ENCODE measurements at places on chromosomes 11 and 22.

DNA sequence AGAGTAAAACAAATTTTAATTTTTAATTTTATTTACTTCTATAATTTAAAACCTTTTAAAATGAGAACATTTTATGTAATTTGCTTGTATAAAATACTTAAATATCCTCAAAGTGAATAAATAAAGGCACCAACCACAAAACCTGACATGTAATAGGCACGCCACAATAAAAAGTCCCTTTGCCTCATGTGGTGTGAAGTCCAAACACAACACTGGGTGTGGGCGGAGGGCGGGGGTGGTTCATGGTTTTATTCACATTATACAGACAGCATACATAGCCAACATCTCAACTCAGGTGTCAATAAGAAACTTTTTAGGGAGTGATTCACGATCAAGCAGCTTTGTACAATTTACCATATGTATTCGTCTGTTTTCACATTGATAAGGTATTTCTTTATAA lies 107.9 kb downstream of the ANO3 start:
- no peak for DNase-seq

- no peak for DNase-seq
Measured at GRCh38 chr11:2701230-2701629, 1.4 kb upstream of the KCNQ1OT1 start.

GRCh38 chr11:109123816-109124787 lies 297.9 kb upstream of the C11orf87 start:
- no peak for DNase-seq

DNA sequence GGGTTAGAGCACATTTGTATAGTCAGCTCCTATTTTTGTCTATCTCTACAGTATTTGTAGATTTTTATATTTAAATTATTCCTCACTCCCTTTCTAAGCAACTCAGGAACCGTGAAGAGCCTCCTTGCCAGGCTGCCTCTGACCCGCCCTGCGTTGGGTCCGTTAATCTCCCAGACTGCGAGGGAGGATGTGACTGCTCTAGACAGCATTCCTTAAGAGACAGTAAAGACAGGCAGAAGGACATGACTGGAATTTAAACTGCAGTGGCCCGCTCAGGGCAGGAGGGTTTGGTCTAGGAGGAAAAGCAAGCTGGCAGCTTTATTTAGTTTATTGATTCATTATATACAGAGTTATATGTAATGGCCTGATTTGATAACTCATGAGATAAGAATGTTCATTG lies 413.7 kb downstream of the TMEM135 start:
- no peak for DNase-seq

- DNase-seq, result no peak
Measured at GRCh38 chr22:41300661-41301060, 664 bp upstream of the ZC3H7B start.

- no peak for DNase-seq
Measured at GRCh38 chr22:27224485-27225374, 567.3 kb downstream of the MIAT start.

DNA sequence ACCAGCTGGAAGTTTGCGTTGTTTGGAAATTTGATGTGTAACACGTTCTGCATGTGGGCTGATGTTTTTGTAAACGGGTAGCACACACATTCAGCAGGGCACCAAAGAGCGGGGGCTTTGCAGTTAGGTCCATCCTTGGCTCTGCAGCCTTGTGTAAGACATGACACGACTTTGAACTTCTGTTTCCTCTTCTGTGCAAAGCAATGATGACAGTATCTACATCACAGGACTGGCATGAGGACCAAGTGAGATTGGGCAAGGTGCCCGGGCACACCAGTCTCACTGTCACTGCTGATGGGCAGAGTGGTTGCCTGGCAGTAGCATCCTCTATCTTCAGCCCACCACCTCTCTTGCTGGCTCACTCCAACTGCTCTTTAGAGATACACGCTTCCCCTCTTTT lies 3.3 kb downstream of the TCN2 start:
- DNase-seq, result no peak

GRCh38 chr22:41311487-41311886 lies 10.2 kb downstream of the ZC3H7B start:
- DNase-seq, result no peak

- DNase-seq, result no peak
Measured at GRCh38 chr11:11207428-11207827, 145.6 kb downstream of the CSNK2A3 start.

DNA sequence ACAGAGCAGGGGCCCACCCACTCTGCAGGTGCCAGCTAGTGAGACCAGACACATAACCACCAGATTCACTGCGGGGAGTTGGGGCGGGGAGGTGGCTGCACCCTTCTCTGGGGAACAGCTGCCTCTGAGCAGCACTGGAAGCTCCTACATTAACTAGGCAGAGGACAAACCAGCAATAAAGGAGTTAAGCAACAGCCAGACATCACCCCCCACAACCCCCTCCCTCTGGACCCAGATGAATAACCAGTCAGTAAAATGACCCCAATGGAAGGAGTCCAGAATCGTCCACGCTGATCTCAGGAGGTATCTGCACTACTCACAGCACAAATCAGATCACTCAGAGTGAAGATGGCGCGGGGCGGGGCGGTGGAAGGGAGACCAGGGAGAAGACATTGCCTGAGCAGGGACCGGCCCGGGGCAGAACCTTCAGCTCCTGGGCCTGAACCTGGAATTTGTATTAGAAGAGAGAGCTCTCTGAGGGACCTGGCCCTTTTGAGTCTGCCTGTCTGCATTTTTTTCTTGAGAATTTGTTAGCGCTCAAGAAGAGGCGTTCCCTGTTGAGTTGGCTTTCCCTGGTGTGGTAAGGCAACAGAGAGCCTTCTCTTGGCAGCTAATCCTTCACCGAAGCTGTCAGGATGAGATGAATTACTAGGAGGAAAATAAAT lies 125.5 kb upstream of the NCAM1 start:
- no peak for DNase-seq

DNA sequence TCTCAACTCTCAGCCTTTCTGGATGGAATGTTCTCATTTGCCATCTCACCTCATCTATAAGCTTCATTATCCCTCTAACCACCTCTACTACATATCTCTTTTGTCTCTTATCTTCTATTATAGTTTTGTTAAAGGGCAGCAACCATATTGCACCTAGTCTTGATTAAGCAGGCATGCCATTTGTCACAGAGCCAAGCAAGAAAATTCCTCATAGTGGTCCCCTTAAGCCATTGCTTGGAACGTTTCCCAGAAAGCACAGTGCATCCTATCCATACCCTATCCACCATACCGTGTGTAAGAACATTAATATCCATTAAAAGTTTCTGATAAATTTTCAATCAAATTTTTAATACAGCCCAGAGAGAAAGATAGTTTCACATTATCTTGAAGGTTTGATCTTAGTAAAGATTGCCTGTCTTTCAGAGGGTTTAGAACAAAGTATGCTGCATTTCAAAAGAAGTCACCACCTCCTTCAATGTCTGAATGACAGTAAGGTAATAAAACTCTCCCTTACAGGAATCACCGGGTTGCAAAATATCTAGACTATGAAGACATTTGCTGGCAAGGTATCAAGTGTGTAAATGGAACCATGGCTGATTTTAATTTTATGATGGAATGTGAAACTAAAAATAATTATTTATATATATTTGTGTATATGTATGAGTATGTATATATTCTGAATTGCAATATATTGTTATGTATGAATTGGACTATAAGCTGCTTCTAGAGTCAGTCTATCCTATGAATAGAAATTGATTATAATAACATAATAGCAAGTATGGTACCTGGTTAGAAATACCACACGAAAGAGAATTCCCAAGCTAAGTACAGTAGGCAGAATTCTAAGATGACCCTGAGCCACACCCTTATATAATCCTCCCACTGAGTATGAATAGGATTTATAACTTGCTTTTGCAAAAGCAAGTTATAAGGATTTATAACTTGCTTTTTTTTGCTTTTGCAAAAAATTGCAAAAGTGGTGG lies 1296.3 kb downstream of the LRRC4C start:
- DNase-seq, result no peak

GRCh38 chr11:32884770-32885384 lies 7.7 kb upstream of the QSER1 start:
- no peak for DNase-seq

DNA sequence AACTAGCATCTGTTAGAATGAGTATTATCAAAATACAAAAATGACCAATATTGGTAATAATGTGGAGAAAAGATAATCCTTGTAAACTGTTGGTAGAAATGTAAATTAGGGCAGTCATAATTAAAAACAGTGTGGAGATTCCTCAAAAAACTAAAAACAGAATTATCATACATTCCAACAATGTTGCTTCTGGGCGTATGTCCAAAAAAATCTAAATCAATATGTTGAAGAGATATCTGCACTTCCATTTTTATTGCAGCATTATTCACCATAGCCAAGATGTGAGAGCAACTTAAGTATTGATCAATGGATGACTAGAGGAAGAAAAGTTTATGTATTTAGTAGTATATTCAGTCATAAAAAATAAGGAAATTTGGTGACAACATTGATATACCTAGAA lies 59.8 kb upstream of the OR9G4 start:
- DNase-seq, result no peak

DNA sequence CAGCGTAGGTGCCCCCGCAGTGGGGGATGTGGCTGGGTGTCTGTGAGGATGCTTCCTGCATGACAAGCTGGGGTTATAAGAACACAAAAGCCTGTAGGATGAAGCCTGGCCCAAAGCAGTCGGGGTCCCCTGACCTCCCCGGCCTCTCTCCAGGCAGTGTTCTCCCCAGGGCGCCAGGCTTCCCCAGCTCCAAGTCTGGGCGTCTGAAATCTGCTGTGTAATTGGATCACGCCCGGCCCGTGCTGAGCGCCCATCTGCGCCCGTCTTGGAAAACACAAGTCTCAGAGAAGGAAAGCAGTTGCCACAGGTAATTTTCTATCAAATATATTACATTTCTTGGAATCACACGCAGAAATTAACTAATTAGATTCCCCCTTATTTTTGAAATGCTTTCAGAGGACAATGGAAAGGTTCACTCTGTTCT lies 233.3 kb downstream of the CTTN start:
- DNase-seq, result no peak

- DNase-seq, result no peak
Measured at GRCh38 chr11:33606762-33607161, 93.9 kb downstream of the C11orf91 start.

- no peak for DNase-seq
Measured at GRCh38 chr22:20130319-20130718, 1.3 kb upstream of the ZDHHC8 start.

- no peak for DNase-seq
Measured at GRCh38 chr22:24072361-24072760, 61.3 kb downstream of the CABIN1 start.

GRCh38 chr11:113106507-113106906 lies 145.3 kb downstream of the NCAM1 start:
- no peak for DNase-seq

DNA sequence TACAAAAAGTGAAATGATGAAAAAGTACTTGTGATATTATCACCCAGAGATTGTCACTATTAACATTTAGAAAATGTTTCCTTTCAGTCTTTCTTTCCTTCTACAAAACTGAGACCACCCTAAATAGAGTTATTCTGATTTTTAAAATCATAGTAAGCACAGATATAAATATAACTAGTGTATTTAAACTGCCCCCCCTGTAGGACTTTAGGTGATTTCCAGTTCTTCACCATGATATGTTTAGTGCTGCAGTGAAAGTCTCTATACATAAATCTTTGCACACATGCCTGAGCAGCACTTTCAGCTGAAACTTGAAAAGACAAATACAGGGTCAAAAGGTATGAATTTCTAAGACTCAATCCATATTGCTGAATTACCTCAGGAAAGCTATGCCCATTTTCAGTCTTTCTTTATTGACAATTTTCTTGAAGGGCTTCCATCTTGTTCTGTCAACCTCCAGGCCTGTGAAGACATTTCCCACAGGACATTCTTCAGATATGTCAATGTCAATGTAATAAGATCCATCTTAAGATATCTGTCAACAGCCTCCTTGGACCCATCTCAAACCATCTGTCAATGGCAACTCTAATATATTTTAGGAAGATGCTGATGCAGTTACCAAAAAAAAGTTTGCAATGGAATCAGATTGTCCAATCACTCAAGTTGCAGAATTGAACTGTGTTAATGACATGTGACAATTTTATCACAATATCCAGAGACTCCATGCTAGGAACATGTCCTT lies 30.8 kb upstream of the LDLRAD3 start:
- DNase-seq, result no peak

DNA sequence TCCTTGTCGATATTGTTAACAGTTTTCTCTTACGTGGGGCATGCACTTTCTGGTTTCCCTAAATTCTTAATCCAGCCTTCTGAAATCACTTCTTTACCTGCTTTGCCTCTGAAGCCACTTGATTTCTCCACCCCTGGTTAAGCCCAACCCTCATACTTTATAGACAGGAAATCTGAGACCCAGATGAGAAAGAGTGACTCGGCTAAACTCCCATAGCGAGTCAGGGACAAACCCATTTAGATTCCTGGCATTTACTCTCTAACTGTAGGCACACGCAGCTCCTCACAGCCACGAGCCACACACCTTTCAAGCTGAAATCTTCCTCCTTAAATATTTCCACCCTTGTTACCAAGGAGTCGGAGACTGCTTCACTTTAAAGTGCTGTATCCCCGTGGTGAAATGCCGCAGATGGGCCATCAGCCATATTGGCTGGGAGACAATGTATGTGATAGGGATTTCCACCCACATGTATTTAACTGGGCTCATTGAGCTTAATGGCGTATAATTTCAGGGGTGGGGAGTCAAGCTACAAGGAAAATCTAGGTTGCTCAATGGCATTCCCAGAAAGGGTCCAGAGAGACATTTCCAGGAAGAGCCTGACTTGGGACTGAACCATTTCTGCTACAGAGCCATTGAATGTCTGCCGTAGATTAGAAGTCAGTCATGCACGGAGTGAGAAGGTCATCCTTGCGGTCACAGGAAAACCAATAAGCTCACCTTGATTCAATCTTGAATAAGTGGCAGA lies 49.9 kb upstream of the GRK3 start:
- DNase-seq, result no peak

DNA sequence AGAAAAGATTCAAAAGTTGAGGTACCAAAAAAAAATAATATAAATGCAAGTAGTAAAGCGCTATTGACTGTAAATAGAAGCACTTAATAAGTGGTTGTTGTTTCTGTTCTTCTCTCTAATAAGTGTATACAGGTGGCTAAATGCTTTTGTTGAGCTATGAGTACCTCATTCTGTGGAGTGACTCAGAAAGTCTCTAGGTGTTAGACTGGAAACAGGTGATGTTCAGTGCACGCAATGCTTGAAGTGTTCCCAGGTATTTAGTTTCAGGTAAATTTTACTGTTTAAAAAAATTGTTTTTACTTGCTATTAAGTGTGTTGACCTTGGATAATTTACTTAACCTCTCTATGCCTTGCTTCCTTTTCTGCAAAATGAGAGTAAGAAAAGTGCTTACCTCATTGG lies 24.2 kb downstream of the POU2AF3 start:
- DNase-seq, result no peak

- no peak for DNase-seq
Measured at GRCh38 chr22:24875862-24876506, 70.0 kb downstream of the SGSM1 start.

DNA sequence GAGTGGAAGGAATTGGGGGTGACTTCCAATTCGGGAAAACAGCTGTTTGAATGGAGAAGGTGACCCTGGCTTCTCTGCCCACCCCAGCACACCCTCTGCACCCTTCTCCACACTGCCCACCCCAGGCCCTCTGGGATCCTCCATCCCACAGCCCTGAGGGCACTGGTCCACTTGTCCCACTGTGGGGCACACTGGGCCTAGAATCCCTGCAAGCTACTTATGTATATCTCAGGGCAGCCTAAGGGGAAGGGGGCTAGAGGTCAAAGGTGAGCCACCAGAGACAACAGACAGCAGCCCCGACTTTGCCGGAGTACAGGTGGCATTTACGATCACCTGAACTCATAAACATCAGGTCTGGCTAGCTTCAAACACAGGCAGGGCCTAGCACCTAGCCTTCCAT lies 673 bp upstream of the SCUBE2 start:
- DNase-seq, result no peak

Measured in stimulated activated CD8-positive, alpha-beta memory T cell treated with anti-CD3 and anti-CD28 coated beads, Interleukin-4, amount 100 ng/mL, for 4 hours (primary cell).